Posterior vena cava (tissue), 2 donors: ENCODE measurements at places on chromosomes 5 and 9. TPM values are rescaled to one million over a fixed set of nuclear protein-coding genes. Genes with fewer than 3 reads are reported as not detected.

Gene PALM2AKAP2
- 101 TPM for total RNA-seq

- DNase-seq = peak; percentile 75
Observed at GRCh38 chr5:180643191-180643851, 6.1 kb downstream of the FLT4 start.

- no peak for DNase-seq
Observed at GRCh38 chr9:92253656-92254055, 39.8 kb downstream of the IARS1 start.

Gene C9orf50
- total RNA-seq = not detected

Gene OLFM1
- total RNA-seq = 38.2 TPM

DNA sequence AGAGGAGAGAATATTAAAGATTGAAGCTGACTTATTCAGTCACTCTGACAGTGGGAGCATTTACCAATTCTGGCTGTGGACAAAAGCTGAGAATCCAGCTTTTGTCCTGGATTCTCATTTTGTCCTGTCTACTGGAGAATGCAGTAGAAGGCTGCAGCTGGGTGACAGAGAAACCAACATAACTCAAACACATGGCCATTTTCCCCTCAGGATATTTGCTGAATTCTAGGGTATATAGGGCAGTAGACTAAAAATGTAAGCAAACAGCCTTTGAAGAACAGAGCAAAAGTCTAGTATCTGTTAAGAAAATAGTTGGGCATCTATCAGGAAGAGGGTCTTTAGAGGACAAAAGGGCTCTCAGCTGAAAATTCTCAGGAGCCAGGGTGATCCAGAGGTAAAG is 20.6 kb downstream of the ZNF484 start:
- no peak for DNase-seq

DNA sequence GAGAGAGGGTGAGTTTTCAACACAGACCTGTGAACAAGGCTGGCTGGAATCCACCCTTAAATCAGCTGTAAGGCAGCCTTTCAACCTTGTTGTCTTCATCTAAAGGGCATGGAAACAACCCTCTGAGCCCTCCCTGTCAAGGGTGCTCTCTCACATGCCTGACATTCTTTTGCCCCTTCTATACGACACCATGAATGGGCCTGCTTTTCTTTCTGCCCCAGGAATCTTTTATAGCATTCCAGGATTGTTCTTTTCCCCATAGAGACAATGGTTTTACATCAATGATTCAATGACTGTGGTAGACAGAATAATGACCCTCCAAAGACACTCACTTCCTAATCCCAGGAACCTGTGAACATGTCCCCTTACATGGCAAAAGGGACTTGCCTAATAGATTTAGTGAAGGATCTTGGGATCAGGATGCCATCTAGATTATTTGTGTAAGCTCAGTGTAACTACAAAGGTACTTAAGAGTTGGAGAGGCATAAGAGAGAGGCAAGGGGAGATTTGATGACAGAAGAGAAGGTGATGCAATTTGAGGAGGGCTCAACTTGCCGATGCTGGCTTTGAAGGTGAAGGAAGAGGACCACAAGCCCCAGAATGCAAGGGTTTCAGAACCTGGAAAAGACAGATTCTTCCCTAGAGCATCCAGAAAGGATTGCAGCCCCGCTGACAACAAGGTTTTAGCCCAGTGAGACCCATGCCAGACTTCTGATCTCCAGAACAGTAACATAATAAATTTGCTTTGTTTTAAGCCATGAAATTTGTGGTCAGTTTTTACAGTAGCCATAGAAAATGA is 29.2 kb upstream of the HMHB1 start:
- DNase-seq = no peak

DNA sequence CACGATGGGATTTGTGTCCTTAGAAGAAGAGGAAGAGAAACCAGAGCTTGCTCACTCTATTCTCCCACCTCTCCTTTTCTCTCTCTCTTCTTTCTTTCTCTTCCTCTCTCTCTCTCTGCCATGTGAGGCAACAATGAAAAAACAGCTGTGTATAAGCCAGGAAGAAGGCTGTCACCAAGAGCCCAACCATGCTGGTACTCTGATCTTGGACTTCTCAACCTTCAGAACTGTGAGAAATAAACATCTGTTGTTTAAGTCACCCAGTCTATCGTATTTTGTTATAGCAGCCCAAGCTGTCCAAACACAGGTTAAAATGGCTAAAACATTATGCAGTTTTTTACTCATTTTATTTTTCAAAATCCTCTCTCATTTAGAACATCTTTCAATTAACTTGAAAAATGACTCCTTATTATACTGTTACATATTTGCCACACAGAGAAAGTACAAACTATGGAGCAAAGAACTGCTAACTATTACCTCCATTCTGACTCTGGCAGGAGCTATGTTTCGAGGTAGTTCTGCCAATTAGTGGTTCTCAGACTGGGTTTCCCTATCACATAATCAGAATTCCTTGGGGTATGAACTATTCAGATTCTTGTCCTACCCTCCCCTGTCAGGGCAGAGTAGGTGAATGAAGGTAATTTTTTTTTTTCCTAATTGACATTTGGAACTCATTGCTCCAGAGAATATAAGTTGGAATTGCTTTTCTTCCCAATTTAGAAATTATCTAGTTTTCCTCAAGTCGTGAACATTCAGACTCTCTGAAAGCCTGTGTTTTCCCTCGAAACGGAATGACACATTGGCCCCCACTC is 434.6 kb downstream of the ENC1 start:
- no peak for DNase-seq

Gene TAF11L8
- not detected for total RNA-seq

DNA sequence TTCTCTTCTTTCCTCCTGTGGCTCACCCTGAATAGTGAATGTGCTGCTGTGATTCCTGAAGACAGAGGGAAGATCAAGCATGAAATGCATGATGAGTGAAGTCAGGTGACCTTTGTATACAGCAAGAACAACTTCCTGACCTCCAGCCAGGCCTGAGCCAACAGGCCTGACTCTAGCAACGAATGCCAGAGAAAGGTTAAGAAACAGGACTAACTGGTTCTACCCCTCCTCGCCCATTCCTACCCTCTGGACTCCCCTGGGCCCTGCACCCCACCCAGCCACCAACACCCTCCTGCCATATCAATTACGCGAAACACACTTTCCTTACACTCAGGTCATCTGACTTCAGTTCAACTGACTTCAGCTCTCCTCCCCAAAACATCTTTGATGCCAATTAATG is 4.9 kb downstream of the SUSD1 start:
- DNase-seq = no peak

DNA sequence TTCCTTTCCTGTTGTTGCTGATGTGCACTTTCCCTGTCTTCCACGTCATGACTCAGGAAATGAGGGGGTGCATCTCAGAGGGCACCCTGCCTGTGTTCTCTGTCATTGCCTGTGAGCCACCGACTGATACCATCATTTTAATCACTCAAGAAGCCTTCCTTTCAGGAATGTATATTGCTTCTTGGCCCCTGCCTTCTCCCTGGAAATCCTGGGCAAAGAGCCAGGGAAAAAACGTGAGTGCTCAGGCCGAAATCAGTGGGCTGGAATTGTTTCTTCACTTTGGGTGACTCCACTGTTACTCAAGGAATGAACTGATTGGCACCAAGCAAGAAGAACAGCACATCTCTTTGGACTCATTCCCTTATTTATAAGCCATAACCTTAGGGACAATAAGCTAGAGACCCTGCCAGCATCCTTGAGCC is 126.1 kb downstream of the SNX18 start:
- no peak for DNase-seq

Gene EMB
- total RNA-seq = 43.6 TPM

Gene TOR2A
- total RNA-seq = 8.2 TPM

- DNase-seq = no peak
Observed at GRCh38 chr5:154642499-154643245, 112.5 kb upstream of the LARP1 start.

Gene SLC6A7
- 0.19 TPM for total RNA-seq

Gene CDKN2A
- total RNA-seq = 1.4 TPM

Gene FSTL4
- total RNA-seq = 0.46 TPM

DNA sequence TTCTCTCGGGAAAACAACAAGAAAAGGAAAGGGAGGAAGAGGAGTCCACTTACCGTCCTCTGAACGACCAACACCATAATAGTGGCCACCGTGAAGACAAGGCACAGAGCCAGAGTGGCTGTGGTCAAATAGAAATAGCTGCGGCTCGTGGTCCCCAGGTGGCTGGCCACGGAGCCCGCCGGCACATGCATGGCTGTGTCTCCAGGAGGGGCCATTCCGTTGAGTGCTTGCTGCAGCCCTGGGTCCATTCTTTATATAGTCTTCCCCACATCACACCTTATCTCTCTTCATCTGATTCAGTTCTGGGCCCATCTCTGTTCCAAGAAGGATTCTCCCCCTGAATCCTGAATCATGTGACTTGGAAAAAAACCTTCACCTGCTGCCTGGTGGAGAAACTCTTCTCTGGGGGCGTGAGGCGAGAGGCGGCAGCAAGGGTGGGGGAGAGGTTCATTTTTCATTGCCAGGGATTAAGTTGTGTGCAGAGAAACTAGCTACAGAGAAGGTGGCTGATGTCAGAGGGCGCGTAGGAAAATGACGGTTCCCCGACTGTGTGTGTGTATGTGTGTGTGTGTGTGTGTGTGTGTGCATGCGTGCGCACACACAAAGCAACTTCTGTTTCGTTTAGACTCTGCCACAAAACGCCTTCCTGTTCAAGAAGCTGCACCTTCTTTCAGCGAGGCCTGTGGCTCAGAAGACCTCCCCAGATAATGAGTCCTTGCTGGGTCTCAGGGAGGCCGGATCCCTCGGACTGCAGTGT is at the start of gene TNFSF8:
TNFSF8 (minus strand) TSS at position 536 of the 757 bp plus-strand sequence; CDS start at position 248, 288 bp downstream.
- no peak for DNase-seq

GRCh38 chr5:90680921-90681563 is 122.4 kb downstream of the ADGRV1 start:
- DNase-seq = no peak

GRCh38 chr5:137348759-137349158 is 150.4 kb downstream of the SPOCK1 start:
- no peak for DNase-seq

Gene FUT7
- total RNA-seq = 0.32 TPM
